ENCODE measurements at places on chromosomes 16 and 17. TPM values are rescaled to one million over a fixed set of nuclear protein-coding genes. Genes with fewer than 3 reads are reported as not detected.

Gene DNAH9
- polyA plus RNA-seq = 0.04 TPM

Gene TP53TG3C
- 0.45 TPM for polyA plus RNA-seq

Gene ZNF785
- not detected for polyA plus RNA-seq

Gene TAC4
- polyA plus RNA-seq = not detected

Gene CMTM1
- polyA plus RNA-seq = 2.1 TPM

Gene CACNA1G
- polyA plus RNA-seq = 9.0 TPM

Gene AHSP
- polyA plus RNA-seq = not detected

Gene IGSF6
- not detected for polyA plus RNA-seq

Gene SMIM36
- polyA plus RNA-seq = not detected

Gene TBC1D3G
- 0.08 TPM for polyA plus RNA-seq

Gene FOXJ1
- 0.21 TPM for polyA plus RNA-seq

Gene CBLN1
- polyA plus RNA-seq = 0.20 TPM

Gene SLFN13
- polyA plus RNA-seq = 5.4 TPM

Gene CA5A
- not detected for polyA plus RNA-seq

Gene ABCC6
- 2.9 TPM for polyA plus RNA-seq

Gene ITGAL
- 0.08 TPM for polyA plus RNA-seq

Gene KLHL10
- 0.12 TPM for polyA plus RNA-seq

Gene TEKT1
- not detected for polyA plus RNA-seq

Gene TMEM98
- polyA plus RNA-seq = 42.2 TPM

Gene SHISA9
- not detected for polyA plus RNA-seq

Gene SLC5A2
- 0.41 TPM for polyA plus RNA-seq

Gene SCIMP
- polyA plus RNA-seq = not detected

Gene CCL17
- polyA plus RNA-seq = not detected

Gene PNPO
- 29.8 TPM for polyA plus RNA-seq

Gene TMEM106A
- 1.1 TPM for polyA plus RNA-seq

Gene NUBP1
- 53.4 TPM for polyA plus RNA-seq

Gene FOXO3B
- polyA plus RNA-seq = 3.2 TPM

Gene MLLT6
- 24.6 TPM for polyA plus RNA-seq

Gene ZNF19
- 2.0 TPM for polyA plus RNA-seq

Gene KRTAP17-1
- polyA plus RNA-seq = not detected

Gene CYGB
- 1.1 TPM for polyA plus RNA-seq

Gene SULT1A2
- not detected for polyA plus RNA-seq

Gene NPIPB2
- polyA plus RNA-seq = 2.7 TPM

Gene HAS3
- polyA plus RNA-seq = 14.1 TPM

Gene HLF
- 0.31 TPM for polyA plus RNA-seq

Gene AOC3
- 0.97 TPM for polyA plus RNA-seq

Gene SLC2A4
- polyA plus RNA-seq = 0.17 TPM

Gene LITAFD
- not detected for polyA plus RNA-seq

Gene SEZ6L2
- 9.0 TPM for polyA plus RNA-seq

Gene TUBB3
- polyA plus RNA-seq = 152 TPM

Gene RAD51C
- 91.3 TPM for polyA plus RNA-seq

Gene CDRT15
- not detected for polyA plus RNA-seq

Gene FMNL1
- 43.9 TPM for polyA plus RNA-seq

Gene KCNH4
- polyA plus RNA-seq = 0.37 TPM

Gene C17orf107
- 0.30 TPM for polyA plus RNA-seq

Gene SOX8
- polyA plus RNA-seq = 0.14 TPM

Gene TEKT3
- not detected for polyA plus RNA-seq

Measured in A549 (cell line).